ENCODE measurements at places on chromosomes 5 and 9.

GRCh38 chr5:1419476-1420210, 25.6 kb downstream of the SLC6A3 start:
- no peak for DNase-seq

DNA sequence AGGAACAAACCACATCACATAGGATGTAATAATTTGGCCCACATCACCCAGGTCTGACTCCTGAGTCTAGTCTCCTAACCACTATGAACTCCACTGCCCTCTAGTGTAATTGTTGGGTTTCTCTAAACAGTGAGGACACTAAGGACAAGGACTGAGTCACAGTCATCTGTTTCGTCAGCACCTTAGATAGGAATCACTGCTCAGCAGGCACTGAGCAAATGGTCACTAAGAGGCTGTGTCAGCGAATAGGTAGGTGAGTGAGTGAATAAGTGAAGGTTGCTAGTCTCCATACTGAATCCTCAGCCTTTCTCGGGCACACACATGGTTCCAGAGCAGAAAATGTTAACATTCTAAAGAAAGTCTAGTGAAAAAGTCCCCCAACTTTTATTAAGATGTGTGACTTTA, 278.6 kb downstream of the SPOCK1 start:
- DNase-seq: peak; percentile 67

GRCh38 chr9:109475526-109475925, 22.6 kb downstream of the PTPN3 start:
- DNase-seq: no peak

GRCh38 chr9:86408121-86408520, 53.9 kb upstream of the TUT7 start:
- DNase-seq: no peak

DNA sequence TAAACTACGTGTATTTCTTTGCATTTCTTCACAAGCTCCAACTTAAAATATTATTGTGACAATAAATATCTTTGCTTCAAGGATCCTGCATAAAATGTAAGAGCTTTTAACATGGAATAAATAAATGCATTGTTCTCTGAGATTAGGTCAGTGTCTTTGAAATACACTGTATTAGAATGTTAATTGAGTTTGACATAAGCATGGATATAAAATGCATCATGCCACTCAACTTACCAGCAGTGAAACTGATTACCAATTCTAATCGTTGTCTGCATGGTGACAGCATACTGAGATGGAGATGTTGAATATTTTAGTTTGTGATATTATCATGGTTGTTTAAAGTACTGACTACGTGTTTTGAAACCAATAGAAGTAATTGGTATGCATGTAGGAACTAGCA, 555.3 kb upstream of the ZNF608 start:
- DNase-seq: no peak

- no peak for DNase-seq
Observed at GRCh38 chr5:68325065-68325580, 109.6 kb downstream of the PIK3R1 start.

- DNase-seq: no peak
Observed at GRCh38 chr5:173785866-173786265, 102.3 kb upstream of the CPEB4 start.

GRCh38 chr5:127649018-127649439, at the start of gene CTXN3:
TSS of gene CTXN3 (plus strand) at chr5:127649082. CDS start at chr5:127657522, 8,440 bp downstream.
- DNase-seq: no peak

DNA sequence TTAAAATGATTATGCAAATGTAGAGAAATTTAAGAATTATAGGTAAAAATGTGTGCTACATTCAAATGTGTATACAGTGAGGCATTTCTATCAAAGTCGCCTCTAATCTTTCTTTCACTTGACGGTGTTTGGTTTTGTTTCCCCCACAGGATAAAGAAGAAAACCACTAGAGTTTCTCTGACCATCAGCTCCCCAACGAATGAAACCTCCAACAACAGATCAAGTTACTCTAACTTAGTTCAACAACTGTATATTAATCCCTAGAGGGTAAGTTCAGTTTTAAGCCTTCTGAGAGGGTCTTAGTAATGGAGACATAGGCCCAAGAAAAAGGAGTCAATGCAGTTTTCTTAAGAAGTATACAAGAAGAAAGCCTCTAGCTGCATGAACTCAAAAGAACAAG, 11.5 kb upstream of the MYOT start:
- DNase-seq: no peak

DNA sequence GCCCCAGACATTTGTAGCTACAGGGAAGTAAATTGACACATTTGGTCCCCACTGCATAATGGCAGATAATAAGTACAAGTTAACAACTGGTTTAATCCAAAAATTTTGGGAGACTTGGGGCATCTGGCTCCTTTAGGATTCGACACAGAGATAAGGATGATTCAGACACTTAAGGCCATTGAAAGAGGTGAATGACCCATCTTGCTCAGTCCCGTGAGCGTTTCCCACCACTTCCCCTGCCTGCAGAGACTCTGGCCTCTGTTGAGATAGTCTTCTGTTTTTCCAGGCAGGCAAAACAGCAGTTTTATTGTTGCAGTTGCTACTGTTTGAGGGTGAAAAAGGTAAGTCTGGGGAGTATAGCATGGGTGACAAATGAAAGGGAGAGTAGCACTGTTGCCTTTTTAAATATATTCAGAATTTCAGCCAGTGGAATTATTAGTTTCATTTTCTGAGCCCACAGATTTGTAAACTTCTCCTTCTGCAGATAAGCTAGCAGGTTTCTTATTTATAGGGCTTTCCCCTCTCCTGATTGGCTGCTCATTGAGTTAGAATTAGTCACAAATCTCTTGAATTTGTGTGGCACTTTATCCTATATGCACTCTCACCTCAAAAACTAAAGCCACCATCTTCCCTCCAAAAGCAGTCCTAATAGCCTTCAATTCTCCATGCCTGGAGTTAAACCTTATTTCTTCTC, 19.3 kb downstream of the ACO1 start:
- no peak for DNase-seq

GRCh38 chr5:36436306-36436705, 134.6 kb upstream of the RANBP3L start:
- DNase-seq: no peak

- DNase-seq: no peak
Observed at GRCh38 chr5:131996210-131997025, 15.0 kb downstream of the ACSL6 start.

DNA sequence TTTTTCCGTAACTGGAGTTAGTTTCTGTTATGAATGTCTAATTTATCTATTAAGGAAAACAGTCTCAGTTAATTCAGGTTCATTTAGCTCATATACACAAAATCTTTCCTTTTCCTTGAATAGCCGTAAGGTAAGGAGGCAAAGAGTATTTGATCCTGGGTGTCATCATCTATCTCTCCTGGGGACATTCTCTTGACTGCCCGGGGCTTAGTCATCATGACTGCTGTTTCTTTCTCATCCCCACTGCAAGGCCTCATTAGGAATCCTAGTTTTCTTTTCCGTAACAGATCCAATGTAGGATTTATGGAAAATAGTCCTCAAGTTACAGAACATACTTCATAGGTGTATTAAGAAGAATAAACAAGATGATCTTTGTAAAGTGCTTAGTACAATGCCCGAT, 134.9 kb upstream of the CHD1 start:
- DNase-seq: no peak

GRCh38 chr5:134738963-134739661, 764 bp downstream of the CAMLG start:
- DNase-seq: peak; percentile 16

DNA sequence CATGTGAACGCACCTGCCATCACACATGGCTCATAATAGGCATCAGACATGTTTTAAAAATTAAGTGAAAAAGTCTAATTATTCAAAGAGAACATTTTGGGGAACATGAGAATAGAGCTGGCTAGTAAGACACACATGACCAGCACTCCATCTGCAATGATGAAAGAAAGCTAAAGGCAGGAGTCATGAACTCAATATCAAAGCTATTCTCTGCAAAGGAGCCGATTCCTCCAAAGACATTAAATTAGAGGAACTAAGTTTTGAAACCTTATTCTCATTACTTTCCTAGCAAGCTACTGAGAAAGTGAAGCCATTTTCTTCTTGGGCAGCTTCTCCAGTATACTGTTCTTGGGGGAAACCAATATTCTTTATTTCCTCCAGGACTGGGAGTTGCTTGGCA, 172.0 kb downstream of the CRB2 start:
- no peak for DNase-seq

GRCh38 chr9:79813258-79813638, 241.5 kb downstream of the TLE4 start:
- no peak for DNase-seq

DNA sequence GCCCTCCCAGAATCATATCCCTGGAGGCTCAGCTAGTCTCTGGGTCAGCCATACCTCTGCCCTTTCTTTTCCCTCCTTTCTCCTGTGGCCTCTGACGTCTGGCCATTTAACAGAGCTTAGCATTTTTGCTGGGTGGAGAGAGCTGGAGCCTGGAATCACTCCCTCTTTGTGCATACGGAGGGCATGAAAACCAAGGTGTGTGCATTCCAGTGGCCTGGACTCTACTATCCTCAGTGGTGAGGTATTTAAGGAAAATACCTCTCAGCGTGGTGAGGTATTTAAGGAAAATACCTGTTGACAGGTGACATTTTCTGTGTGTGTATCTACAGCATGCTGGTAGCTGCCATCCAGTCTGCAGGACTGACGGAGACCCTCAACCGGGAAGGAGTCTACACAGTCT, 27.5 kb downstream of the TGFBI start:
- DNase-seq: no peak

DNA sequence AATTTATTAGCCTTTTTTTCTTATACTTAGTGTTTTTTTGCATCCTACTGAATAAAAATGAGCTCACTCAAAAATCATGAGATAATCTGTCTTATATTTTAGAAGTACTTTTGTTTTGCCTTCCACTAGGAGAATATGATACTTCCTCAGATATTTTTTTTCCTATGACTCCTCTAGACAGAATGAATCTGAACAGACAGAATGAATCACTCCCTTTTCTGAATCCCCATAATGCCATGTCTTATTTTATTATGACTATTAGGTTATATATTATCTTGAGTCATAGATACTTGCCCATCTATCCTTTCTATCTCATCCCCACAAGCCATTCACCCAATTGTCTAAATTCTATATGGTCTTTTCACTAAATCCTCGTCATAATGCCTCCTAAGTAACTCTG, 134.6 kb downstream of the BRINP1 start:
- DNase-seq: no peak

GRCh38 chr9:130366888-130367550, 77.7 kb upstream of the ASS1 start:
- DNase-seq: no peak

DNA sequence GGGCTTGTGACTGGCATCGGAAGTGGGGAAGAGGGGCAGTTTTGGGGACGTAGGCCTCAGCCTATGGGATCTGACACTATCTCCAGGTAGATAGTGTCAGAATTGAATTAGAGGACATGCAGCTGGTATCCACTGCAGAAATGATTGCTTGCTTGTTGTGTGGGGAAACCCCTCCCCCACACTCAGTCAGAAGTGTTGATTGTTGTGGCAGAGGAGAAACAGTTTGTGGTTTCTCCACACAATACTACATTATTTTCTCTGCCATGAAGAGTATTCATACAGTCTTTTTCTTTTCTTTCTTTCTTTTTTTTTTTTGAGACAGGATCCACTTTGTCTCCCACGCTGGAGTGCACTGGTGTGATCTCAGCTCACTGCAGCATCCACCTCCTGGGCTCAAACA, 113.9 kb downstream of the ARRDC3 start:
- no peak for DNase-seq

- DNase-seq: peak; percentile 91
Observed at GRCh38 chr5:93503598-93504067, 77.4 kb downstream of the NR2F1-AS1 start.

- DNase-seq: no peak
Observed at GRCh38 chr5:10432059-10433008, 9.3 kb upstream of the ROPN1L start.

DNA sequence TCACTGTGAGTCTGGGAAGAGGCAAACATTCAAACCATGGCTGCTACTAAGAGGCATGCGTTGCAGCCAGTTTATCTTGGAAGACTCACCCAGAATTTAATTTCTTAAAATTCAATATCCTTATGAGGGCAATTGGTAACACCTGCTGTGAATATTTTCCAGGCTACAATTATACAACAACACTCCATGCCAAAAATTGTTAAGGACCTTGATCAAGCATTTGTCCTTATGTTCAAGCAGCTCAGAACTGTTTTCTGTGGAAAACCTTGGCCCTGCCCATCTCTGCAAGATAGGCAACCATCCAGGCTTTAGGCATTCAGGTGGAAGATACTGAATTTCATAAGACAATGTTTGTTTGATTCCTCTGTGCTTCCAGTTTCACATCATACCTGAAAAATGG, 327.8 kb downstream of the FBXL7 start:
- no peak for DNase-seq

GRCh38 chr5:40603378-40603777, 76.3 kb upstream of the PTGER4 start:
- DNase-seq: no peak

GRCh38 chr5:124670722-124671184, 75.7 kb downstream of the ZNF608 start:
- DNase-seq: no peak

DNA sequence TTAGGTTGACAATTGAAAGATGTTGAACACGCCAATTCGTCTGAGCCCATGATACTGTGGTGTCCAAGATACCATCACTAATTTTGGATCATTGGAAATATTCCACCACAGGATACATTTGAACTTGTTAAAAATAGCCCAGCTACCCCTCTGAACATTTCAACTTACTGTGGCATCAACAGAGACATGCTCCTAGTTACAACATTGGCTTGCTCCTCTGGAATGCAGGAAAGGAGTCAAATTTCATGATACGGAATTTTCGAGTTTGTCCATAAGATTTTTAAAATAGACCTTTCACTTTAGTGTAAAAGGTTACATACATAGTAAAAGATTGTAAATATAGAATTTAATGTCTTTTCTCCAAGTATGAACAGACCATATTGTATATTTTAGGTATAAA, 12.8 kb downstream of the SEMA5A start:
- DNase-seq: no peak

GRCh38 chr5:32076699-32077695, 97.1 kb downstream of the GOLPH3 start:
- no peak for DNase-seq

DNA sequence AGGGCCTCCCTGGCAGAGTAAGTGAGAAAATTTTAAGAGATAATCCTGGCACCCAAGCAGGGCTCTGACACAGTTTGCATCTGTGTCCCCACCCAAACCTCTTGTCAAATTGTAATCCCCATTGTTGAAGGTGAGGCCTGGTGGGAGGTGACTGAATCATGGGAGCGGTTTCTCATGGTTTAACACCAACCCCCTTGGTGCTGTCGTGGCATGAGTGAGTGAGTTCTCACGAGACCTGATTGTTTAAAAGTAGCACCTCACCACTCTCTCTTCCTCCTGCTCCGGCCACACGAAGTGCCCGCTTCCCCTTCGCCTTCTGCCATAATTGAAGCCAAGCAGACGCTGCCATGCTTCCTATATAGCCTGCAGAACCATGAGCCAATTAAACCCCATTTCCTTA, 80.1 kb downstream of the FBXW11 start:
- no peak for DNase-seq

- no peak for DNase-seq
Observed at GRCh38 chr5:124747791-124748686, 1.6 kb upstream of the ZNF608 start.

- no peak for DNase-seq
Observed at GRCh38 chr5:5424736-5425135, 2.3 kb downstream of the ICE1 start.

- no peak for DNase-seq
Observed at GRCh38 chr5:128254789-128255188, 171.2 kb downstream of the SLC12A2 start.

All from GM04503 (cell line).